ENCODE measurements at places on chromosomes 5 and 9.

GRCh38 chr9:97478301-97478981, 23.0 kb upstream of the TMOD1 start:
- H3K27ac ChIP-seq, result no peak overlapping the region
- no peak for DNase-seq
- H3K4me3 ChIP-seq, result no peak overlapping the region
- H3K36me3 ChIP-seq, result peaks cover 14% of the 10 kb centered on the region
- H3K27me3 ChIP-seq, result no peaks in the 10 kb centered on the region
- H3K4me1 ChIP-seq, result no peaks in the 10 kb centered on the region

- DNase-seq, result no peak
- no peak overlapping the region for H3K4me3 ChIP-seq
- no peaks in the 10 kb centered on the region for H3K36me3 ChIP-seq
Observed at GRCh38 chr5:131379723-131380122, 115.9 kb downstream of the CDC42SE2 start.

- peak overlapping the region; percentile 31 for H3K4me3 ChIP-seq
- peak overlapping the region; percentile 95 for H3K27ac ChIP-seq
- peaks cover 20% of the 10 kb centered on the region for H3K36me3 ChIP-seq
- DNase-seq, result peak; percentile 71
- no peaks in the 10 kb centered on the region for H3K27me3 ChIP-seq
Observed at GRCh38 chr9:134662143-134662876, 20.7 kb downstream of the COL5A1 start.

DNA sequence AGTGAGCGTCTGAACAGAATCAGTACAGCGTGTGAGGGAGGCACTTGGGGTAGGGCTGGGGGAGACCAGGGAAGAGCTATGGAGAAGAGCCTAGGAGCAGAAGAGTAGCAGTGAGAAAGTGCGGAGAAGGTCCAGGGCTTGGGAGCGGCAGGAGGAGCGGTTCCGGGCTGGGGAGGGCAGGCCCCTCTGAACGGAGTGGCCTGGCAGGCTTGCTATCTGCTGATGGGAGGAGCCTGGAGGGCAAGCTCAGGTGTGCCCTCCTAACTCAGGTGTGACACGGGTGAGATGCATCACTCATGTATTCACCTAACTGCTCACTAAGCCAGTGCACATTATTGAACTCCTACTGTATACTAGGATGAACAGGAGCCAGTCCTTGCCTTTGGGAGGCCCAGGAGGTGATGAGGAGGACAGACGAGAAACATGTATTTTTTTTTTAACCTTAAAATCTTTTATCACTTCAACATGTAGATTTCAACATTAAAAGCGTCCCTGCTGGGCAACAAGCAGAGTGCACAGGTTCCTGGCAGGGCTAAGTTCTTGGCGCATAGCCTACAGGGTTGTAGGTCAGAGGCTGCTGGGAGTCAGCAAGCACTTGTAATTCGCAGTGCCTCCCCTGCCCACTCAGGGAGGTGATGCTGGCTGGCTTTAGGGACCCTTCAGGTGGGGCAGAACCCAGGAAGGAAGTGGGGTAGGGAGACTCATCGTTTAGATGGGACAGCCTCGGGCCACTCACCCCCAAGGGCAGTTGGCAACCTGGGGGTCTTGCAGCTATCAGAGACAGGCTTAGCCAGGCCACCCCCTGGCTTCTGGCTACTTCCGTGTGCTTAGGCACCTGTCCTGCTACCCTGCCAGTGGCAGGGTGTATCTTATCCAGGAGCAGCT, 55.5 kb downstream of the TMOD1 start:
- no peaks in the 10 kb centered on the region for H3K36me3 ChIP-seq
- no peak overlapping the region for H3K4me3 ChIP-seq

GRCh38 chr5:35038891-35039290, 8.9 kb downstream of the AGXT2 start:
- H3K27ac ChIP-seq, result no peak overlapping the region
- no peaks in the 10 kb centered on the region for H3K36me3 ChIP-seq
- no peak overlapping the region for H3K4me3 ChIP-seq
- H3K27me3 ChIP-seq, result peaks cover 8% of the 10 kb centered on the region
- DNase-seq, result no peak
- peaks cover 4% of the 10 kb centered on the region for H3K4me1 ChIP-seq

GRCh38 chr9:34710023-34710422, at the start of gene CCL21:
TSS of gene CCL21 (minus strand) at chr9:34710136. CDS start at chr9:34710066, 70 bp downstream.
- H3K27ac ChIP-seq, result no peak within 1 kb of the TSS
- H3K36me3 ChIP-seq, result peaks cover 4% of the 10 kb centered on the region
- H3K4me3 ChIP-seq, result no peak within 1 kb of the TSS
- H3K27me3 ChIP-seq, result peaks cover 34% of the 10 kb centered on the region

GRCh38 chr5:94910721-94911120, 292.3 kb downstream of the SLF1 start:
- no peak overlapping the region for H3K4me3 ChIP-seq
- no peak overlapping the region for H3K27ac ChIP-seq
- peaks cover 2% of the 10 kb centered on the region for H3K27me3 ChIP-seq
- no peak for DNase-seq
- no peaks in the 10 kb centered on the region for H3K4me1 ChIP-seq

All from mesothelial cell of epicardium (in vitro differentiated cells).